Stimulated activated CD4-positive, alpha-beta T cell treated with anti-CD3 and anti-CD28 coated beads, Interleukin-1b, Interleukin-23, amount 100 ng/mL, for 4 hours (primary cell): ENCODE measurements at places on chromosomes 3 and 15.

- no peak for DNase-seq
These were observed 195.4 kb downstream of the FMN1 start for GRCh38 chr15:32998979-32999672.

DNA sequence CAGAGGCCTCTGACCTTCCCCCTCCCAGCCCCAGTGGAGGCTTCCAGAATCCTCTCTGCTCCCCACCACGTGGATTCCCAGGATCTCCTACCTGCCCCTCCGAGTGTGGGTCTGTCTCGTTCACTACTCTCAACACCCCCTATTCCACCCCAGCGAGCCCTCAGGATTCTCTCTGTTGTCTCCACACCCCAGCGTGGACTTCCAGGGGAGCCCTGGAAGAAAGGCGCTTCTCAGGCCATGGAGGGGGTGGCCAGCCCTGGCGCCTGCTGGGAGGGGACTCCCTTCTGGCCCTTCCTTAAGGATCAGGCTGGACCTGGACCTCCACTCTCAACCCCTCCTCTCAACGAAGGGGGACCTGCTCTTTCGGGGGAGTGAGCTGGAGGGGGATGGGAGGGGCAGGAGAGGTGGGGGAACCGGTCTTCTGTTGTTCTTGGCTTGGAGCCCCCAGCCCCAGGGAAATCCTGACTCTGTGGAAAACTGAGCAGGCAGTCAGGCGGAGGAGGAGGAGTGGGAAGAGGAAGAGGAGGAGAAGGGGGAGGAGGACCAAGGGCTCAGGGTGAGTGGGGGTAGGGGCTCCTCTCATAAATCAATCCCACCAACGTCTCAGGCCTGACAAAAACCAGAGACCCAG lies 32.9 kb downstream of the EPHB3 start:
- DNase-seq: no peak

DNA sequence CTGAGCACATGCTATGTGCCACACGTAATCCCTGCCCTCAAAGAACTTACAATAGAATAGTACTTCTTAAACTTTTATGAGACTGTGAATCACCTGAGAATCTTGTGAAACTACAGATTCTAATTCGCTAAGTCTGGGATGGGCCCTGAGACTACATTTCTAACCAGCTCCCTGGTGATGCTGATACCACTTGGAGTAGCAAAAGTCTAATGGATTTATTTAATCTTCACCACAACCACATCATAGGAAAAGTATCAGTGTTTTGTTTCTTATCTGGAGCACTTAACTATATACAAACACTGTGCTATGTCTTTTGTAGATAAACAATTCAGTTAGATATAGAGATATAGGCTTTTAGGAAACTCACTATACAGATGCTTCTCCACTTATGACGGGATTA lies 23.8 kb upstream of the TCF12 start:
- DNase-seq: no peak

DNA sequence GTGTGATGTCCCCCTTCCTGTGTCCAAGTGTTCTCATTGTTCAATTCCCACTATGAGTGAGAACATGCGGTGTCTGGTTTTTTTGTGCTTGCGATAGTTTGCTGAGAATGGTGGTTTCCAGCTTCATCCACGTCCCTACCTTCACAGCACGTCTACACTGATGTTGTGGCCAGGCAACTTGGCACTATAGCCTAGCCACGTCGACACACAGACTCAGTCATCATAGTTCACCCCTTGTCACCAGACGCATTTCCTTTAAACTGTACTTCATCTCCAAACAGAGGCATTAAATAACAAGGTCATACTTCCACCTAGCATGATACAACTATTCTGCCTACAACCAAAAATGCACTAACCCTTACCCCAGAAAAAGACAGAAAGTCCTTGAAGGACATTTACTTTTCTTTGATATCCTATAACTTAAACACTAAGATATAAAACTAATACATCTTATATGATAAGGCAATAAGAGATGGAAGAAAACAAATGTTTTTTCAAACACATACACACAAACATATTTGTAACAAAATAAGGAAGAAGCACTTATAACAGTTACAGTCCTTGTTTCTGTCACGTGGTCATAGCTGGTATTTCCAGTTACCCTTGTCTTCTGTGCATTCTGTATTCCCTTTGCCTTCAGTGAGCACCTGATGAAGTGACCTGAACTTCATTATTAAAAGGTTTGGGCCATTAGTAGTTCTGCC lies 121.4 kb downstream of the KLF13 start:
- DNase-seq: no peak

GRCh38 chr15:56729561-56729960 lies 3.7 kb downstream of the ZNF280D start:
- no peak for DNase-seq

- DNase-seq: no peak
These were observed 867.6 kb downstream of the EPHA3 start for GRCh38 chr3:89974903-89975519.

DNA sequence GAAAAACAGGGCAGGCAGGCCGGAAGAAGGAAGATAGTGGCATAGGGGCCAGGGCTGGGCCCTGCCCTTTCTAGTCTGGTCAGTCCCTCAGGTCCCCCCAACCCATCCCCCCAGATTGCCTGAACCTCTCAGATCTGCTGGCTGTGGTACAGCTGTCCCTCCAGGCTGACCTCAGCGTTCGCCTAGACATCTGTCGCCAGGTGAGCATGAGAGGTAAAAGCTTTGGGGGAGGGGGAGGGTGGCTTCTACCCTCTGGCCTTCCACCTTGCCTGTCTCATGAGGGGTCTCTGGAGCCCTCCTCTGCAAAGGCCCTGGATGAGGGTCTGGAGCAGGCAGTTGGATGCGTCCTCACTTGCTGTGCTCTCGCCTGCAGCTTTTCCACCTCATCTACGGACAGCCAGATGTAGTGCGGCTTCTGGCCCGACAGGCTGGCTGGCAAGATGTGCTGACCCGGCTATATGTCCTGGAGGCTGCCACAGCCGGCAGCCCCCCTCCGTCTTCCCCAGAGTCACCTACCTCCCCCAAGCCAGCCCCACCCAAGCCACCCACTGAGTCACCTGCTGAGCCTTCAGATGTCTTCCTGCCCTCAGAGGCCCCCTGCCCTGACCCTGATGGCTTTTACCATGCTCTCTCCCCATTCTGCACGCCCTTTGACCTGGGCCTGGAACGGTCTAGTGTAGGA lies 20.2 kb downstream of the NBEAL2 start:
- DNase-seq: no peak

DNA sequence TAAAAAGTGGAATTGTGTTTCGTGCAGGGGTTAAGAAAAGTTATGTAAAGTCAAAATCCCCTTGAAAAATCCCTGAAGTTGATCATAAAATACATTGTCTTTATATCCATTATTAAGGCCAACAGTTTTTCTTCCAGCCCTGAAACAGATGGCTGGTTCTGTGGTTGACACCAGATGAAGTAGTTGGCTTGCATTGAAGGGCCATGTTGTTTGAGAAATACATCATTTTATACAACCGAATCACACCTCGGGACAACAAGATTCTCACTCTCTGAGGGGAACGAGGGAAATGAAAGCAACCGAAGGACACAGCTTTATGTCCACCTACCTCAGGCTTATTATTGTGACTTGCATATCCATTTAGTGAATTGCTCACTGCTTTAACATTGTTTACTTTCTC lies 126.0 kb upstream of the MITF start:
- no peak for DNase-seq

DNA sequence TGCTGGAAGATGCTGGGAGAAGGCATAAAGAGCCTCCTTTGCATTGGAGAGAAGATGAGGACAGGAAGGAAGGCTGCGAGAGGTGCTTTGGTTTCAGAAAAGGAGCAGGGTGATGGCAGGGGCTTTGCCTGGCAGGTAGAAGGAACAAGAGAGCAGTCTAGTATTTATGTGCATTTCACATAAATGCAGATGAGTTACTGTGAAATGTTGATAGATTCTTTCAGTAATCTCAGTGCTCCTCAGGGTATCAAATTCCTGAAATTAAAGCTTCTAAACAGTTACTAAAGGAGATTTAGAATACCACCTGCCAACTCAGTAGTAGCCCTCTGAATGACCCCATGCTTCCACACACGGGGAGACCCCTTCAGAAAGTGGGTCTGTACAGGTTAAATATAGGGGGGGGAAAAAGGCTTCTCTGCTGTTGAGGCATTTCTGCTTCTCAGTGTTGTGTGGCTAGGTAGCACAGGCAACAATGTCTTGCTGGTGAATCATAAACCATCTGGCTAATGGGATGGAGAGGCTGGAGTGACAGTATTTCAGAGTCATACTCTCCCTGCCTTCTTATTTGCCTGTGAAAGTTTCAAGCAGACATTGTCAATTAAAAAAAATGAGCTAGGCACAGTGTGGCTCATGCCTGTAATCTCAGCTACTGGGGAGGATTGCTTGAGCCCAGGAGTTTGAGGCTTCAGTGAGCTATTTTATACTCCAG lies 14.3 kb upstream of the FBXL22 start:
- DNase-seq: no peak

- DNase-seq: peak; percentile 37
These were observed 56.6 kb upstream of the POMGNT2 start for GRCh38 chr3:43162230-43163084.

DNA sequence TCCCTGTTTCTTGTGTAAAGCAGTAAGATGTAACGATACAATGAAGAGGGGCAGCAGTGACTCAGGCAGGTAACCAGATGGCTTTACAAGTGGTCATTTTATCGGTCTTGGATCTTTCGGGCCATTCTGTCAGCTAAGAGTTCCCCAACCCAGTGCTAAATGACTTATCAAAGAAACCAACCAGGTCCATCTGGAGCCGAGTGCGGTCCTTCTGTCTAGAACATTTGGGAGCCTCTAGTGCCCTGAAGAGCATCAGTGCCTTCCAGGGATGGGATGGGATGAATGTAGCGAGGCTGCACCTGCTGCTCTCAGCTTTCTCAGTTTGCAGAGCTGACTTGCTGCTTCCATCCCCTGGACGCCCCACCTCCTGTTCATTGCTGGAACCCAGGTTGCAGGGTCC lies 131.7 kb upstream of the AGBL1 start:
- no peak for DNase-seq

DNA sequence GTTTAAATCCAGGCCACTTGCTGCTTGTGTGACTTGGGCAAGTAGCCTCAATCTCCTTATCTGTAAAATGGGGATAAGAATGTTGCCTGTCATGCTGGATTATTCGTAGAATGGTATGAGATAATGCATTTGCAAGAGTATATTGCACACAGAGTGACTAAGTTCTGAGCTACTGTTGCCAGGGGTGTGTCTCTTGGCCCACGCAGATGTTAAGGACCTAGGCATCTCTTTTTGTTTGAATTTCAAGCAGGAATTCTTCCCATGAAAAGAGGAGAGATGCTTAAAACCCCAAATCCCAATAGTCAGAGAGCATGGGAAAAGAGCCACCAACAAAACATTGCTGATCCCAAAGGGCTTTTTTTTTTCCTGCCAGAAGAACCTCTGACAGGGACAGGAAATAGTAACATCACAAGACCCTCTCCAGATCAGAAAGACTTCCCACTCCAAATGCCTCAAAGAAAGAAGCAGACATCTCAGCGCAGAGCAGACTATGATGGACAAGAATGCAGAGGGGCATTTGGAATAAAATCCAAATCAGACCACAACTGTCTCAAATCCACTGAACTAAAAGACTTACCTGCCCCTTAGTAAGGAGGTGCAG lies 90.5 kb downstream of the MRPL46 start:
- DNase-seq: no peak

DNA sequence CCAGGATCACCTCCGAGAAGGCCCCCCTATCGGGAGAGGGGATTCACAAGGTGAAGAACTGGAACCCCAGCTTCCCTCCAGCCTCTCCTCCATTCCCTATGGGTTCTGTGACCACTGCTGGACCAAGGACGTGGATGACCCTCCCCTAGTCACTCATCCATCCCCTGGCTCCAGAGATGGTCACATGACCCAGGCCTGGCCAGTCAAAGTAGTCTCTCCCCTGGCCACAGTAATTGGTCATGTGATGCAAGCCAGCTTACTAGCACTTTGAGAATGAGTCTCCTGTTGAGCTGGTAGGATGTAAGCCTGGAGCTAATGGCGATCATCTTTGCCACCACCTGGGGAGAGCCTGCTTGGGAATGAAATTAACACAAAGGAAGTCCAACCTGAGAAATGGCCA lies 3.9 kb downstream of the CAMK1 start:
- no peak for DNase-seq

DNA sequence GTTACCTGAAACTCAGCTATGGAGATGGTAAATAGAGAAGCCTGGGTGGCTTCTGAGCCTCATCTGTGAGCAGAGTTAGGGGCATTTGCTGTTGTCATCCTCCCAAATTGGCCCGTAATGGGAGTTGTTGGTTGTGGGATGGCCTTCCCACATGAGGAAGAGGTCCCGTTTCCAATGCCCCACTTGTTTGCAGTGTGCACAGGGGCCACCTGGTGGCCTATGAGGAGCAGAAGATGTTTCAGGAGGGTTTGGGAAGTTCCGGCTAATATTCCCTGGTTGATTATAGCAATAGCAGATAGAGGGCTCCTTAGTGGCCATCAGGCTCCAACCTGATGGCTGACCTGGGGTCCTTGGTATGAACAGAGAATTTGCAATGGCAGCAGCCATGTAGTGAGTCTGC lies 1546.5 kb downstream of the OTOL1 start:
- no peak for DNase-seq

- no peak for DNase-seq
These were observed 6.4 kb downstream of the C3orf52 start for GRCh38 chr3:112092496-112093179.

- no peak for DNase-seq
These were observed 3.5 kb downstream of the B3GALNT1 start for GRCh38 chr3:161101609-161102008.

- no peak for DNase-seq
These were observed 98.3 kb downstream of the GBE1 start for GRCh38 chr3:81663114-81663513.

DNA sequence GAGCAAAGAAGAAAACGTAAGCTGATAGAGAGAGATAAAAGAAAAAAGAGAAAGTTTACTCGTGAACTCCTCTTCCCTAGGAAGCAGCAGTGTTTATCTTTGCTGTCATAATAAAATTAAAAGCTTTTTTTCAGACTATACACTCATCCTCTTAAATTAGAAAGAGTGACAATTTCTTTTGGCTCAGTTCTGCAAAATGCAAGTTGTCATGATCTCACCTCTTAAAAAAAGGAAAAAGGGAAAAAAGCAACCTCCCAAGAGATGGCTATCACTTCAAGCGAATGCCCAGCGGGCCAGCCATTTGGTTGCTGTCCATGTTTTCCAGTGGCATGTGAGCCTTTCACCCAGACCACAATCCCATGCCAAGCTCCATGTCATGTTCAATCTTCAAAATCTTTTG lies 7.0 kb upstream of the THBS1 start:
- no peak for DNase-seq
